CD8-positive, alpha-beta memory T cell (primary cell): ENCODE measurements at places on chromosomes 16 and 17.
A peak's percentile ranks its signal among the peaks of the same experiment; 100 is the strongest.

DNA sequence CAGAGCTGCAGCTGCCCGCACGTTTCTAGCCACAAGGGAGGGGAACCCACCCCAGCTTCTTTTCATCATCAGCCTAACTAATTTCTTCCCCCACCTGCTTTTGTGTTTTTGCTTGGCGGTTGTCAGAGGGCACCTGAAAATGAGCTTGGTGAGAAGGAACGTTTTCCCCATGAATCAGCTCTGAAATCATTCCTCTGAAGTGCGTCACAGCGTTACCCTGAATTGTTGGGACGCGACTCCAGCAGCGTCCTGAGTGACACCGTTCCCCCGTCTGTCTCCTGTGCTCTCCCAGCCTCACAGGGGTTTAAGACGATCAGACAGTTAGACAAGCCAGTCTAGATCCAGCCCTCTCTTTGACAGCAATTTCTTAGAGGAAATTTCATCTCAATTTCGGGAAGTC is 722.9 kb upstream of the EEF2KMT start:
- no peak for DNase-seq

DNA sequence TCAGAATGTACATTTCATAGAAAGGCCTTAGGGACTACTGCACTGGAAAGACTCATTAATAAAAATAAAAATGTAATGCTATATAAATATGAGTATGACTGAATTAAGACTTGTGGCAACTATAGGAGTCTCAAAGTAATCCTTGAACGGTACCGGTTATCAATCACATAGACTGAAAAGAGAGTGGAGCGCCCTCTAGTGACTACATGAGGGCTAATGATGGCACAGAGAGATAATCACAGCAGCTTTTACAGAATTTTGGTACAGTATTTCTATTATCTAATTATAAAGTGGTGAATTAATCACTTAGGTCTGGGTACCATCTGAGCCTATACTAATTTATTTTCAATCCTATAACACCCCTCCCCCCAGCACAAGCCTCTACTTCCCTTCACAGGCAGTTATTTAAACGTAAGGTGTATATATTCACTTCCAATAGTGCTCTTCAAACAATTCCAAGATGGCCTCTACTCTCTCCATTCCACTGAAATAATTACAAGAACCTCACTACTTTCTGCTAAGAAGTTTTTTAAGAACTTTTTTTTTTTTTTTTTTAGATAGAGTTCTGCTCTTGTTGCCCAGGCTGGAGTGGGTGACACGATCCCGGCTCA is 40.7 kb upstream of the ANKFY1 start:
- DNase-seq, result peak; percentile 38

DNA sequence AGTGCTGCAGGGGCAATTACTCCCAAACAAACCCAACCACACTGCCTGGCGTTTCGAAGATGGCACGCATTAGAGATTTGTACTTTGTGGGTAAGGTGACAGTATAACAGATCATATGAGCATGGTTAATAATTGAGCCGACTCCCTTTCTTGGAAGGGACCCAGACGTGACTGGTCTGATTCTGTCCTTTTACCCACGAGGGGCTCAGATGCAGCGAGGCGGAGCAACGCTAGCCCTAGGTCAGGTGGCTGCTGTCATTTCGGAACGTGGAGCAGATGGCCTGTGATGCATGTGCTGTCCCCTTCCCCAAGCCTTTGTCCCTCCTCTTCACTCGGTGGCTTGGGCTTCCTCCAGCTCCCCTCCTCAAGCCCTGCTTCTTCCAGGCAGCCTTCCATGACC is 84.2 kb downstream of the SNX29 start:
- DNase-seq, result no peak

GRCh38 chr17:39935909-39936308 is 8.4 kb downstream of the LRRC3C start:
- DNase-seq, result no peak

GRCh38 chr16:81431554-81432353 is 12.9 kb upstream of the CMIP start:
- DNase-seq, result no peak

- no peak for DNase-seq
These were observed 3.7 kb upstream of the UNC13D start for GRCh38 chr17:75847614-75848522.

DNA sequence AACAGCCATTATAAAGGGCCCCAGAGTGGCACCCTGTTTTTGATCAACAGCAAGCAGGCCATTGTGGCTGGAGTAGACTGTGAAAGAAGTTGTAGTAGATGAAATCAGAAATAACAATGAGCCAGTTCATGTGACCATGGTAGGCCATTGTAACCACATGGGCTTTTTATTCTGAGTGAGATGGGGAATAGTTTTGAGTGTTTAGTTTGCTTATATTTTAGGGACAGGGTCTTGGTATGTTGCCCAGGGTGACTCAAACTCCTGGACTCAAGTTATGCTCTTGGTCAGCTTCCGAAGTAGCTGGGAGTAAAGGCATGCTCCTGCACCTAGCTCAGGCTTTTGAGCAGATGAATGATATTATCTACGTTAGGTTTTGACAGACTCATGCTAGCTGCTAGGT is 12.0 kb downstream of the CBFB start:
- no peak for DNase-seq

DNA sequence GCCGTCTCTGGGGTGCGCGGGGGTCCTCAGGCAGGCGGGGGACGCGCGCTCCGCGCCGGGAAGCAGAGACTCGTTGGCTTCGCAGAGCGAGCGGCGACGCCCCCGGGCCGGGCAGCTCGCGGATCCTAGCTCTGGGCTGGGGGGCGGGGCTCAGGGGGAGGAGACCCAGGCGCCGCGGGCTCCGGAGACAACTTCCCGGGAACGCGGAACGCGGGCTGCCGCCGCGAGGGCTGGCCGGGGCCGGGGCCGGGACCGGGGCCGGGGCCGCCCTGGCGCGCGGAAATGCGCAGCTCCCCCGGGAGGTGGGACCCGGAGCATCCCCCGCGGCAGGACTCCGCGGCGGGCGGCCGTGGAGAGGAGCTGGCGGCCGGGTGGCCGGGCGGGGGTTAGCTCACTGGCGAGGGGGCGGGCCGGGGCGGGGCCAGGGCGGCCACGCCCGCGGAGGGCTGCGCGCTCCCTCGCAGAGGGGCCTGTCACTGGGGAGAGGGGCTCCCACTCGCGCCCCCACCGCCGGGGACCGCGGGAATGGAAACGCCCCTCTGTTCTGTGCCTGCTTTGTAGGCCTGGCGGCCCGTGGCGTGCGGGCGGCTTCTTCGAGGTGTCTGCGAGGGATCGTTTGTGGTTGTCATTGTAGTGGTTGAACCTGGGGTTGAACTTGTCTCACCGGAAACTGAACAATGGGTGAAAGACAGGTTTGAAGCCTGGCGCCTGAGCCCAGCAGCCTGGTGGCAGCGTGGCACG is at the start of gene GAS7:
Gene GAS7 (minus strand): TSS at position 98 of the 741 bp plus-strand sequence.
- peak; percentile 45 for DNase-seq

DNA sequence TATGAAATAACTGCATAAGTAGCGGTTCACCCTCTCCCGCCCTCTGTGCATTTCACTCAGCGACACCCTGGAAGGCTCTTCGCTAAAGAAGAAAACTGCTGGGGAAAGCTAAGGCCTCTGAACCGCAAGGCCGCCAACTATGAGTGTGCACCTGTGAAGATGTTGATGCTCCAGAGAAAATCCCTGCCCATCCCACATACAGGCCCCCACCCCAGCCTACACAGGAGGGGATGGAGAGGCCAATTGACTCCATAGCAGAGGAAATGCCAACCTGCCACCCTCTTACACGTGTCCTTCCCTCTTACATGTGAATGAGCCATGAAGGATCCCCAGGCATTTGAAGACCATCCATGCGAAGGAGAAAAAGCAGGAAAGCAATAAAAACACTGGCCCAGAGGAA is 104.8 kb downstream of the MGAT5B start:
- no peak for DNase-seq

- no peak for DNase-seq
These were observed 50.5 kb upstream of the ZNF469 start for GRCh38 chr16:88331989-88332920.

DNA sequence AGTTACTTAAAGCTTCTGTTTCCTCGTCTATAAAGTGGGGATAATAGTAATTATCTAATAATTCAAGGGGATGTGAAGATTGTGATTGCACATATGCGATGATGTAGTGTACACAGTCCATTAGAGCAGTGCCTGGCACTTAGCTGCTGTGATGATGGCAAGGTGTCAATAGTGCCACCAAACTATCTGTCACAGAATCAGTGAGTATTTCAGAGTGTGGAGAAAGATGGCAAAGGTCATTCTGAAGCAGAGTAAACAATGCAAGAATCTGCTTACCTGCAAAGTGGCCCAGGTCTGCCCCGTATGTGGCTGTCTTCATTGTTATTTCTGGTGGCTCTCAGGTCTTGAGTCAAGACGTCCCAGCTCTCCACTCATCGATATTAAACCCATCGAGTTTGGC is 15.1 kb downstream of the SYT17 start:
- no peak for DNase-seq

DNA sequence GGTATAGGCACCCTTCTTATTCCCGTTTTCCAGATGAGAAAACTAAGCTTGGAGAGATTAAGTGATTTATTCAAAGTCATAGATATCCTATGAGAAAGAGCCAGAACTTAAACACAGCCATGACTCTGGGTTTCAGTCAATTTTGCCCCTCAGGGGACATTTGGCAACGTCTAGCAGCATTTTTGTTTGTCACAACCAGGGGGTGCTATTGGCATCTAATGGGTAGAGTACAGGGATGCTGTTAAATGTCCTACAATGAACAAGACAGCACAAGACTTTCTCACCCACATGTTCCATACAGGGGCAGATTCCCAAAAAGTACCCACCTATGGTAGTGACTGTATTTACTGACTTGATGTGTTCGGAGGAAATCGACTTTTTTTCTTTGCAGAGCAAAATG is 4.8 kb upstream of the SHISA9 start:
- DNase-seq, result no peak

DNA sequence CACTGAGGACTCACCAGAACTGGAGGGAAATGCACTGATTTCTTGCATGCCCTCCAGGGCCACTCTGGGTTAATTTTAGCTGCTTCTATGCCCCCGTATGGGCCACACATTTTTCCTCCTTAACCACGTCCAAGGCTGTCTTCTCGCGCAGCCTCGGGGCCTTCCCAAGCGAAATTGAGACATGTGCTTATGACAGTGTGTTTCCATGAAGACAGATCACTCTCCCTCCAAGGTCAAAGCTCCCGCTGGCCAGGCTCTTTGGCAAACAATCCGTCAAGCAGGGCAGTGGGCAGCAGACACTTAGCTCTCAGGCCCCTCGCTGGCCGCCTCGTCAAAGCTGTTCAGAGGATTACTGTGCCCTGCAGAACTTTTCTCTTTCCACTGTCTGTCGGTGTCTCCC is 243.0 kb upstream of the N4BP1 start:
- DNase-seq, result no peak

DNA sequence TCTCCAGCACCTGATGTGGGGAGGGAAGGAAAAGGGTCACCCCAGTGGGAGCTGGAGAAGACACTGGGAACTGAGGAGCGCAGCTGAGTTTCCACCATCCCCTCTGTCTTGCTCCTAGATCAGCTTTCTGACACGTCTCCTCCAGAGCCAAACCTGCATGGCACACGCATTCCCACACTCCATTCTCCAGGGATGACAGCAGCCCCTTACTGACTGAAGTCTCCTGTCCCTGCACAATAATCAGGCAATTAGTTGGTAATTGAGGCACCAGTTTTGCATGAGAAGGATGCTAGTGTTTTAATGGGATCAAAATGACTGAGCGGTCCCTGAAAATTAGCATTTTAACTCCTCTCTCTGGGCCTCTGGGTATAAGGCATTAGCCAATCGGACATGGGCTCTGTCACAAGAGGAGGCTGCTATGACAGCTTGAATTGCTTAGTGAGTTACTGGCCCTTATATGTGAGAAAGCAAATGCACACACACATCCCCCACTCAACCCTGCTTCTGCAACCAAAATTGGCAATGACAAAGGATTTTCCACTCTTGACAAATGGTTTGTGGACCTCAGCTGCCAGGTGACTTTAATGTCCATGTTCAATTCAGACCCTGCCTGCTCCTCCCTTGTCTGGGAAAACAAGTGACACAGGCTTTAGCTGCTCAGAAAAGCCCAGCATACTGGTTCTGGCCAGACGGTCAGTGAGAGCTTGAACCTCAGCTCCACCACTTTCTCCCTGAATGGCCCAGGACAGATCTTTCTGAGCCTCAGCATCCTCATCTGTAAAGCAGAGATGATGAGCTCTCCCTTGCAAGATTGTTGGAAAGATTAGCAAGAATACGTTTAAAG is 57.2 kb upstream of the SREBF1 start:
- DNase-seq, result no peak

DNA sequence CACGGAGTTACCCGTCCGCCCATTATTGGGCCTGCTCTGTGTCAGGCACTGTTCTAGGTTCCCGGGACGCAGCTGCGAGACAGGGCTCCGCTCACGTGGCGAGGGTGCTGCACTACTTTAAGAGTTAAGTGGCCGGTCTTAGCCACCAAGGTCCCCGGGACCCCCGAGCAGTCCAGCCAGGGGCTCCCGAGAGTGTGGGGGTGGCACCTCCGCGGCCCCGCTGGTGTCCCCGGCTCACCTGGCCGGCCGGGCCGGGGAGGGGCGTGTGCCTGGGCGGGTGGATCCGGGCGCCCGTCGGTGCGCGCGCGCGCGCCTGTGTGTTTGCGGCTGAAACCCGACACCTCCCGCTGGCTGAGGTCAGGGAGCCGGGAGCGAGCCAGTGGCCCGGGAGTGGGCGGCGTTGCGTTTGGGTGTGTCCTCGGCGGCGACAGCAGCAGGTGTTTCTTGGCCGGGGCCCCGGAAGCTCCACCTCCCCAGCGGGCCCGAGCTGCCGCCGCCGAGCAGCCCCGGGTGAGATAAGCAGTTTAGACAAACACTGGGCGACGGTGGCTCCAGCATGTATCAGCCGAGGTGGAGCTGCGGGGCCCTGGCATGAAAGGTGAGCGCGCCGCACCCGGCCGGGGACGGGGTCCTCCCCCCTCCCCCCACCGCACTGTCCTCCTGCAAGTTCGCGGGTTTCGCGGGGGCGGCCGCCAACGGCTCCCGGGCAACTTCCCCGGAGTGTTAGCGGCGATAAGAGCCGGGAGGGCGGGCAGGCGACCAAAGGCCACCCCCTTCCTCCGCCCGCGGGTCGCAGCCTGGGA is at the start of gene GSE1:
Gene GSE1 (plus strand): TSS at position 522 of the 803 bp plus-strand sequence. CDS start 70 bp downstream, at position 592.
- peak; percentile 60 for DNase-seq

GRCh38 chr17:81428948-81429774 is 33.9 kb downstream of the BAHCC1 start:
- no peak for DNase-seq

- no peak for DNase-seq
These were observed 97.3 kb upstream of the GOT2 start for GRCh38 chr16:58831386-58831785.

GRCh38 chr16:52912565-52913173 is 140.0 kb downstream of the CHD9NB start:
- DNase-seq, result no peak

DNA sequence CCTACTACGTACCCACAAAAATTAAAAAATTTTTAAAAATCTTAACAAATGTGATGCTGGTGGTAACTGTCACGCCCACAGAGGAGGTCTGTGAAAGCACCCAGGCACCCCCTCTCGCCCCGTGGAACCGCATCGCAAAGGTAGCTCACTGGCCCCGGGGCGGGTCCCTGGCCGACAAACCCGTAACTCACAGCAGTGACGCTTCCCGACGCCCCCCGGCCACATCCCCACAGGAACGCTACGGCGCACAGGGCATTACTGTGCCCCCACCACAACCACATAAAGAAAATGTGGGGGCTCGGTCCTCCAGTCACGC is 366 bp downstream of the ANKS3 start:
- no peak for DNase-seq

GRCh38 chr16:411576-412265 is 10.0 kb downstream of the DECR2 start:
- DNase-seq, result no peak

GRCh38 chr16:48126801-48127644 is 28.8 kb downstream of the ABCC12 start:
- DNase-seq, result no peak

- no peak for DNase-seq
These were observed 42.5 kb upstream of the ENDOV start for GRCh38 chr17:80372456-80372855.
